Activated T-helper 17 cell treated with anti-CD3 and anti-CD28 coated beads, Interleukin-2, amount 50 U/mL, for 72 hours (primary cell): ENCODE measurements at places on chromosomes 7 and 10. TPM values are rescaled to one million over a fixed set of nuclear protein-coding genes. Genes with fewer than 3 reads are reported as not detected.

PCDH15 gene
- total RNA-seq: not detected

UCMA gene
- not detected for total RNA-seq

PDK4 gene
- total RNA-seq: not detected

DKK1 gene
- total RNA-seq: not detected

SCART1 gene
- total RNA-seq: 17.3 TPM
